ENCODE measurements at places on chromosomes 2 and 18. TPM values are rescaled to one million over a fixed set of nuclear protein-coding genes. Genes with fewer than 3 reads are reported as not detected.

DNA sequence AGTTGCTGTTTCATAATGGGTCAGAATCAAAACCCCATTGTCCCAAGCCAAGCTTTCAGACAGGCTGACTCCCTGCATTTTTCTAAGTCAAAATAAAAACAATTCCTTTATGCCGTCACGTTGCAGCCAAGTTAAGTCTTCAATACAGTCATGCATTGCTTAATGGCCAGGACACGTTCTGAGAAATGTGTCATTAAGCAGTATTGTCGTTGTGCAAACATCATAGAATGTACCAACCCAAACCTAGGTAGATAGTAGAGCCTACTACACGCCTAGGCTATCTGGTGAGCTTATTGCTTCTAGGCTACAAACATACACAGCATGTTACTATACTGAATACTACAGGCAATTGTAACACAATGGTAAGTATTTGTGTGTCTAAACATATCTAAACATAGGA is 160.4 kb upstream of the FOSL2 start:
- no peaks in the 10 kb centered on the region for H3K36me3 ChIP-seq
- H3K4me3 ChIP-seq, result no peak overlapping the region
- no peaks in the 10 kb centered on the region for H3K27me3 ChIP-seq
- H3K27ac ChIP-seq, result no peak overlapping the region
- DNase-seq, result no peak
- no peaks in the 10 kb centered on the region for H3K4me1 ChIP-seq

GRCh38 chr2:191526091-191526490 is 151.8 kb upstream of the NABP1 start:
- H3K4me3 ChIP-seq, result no peak overlapping the region
- no peaks in the 10 kb centered on the region for H3K4me1 ChIP-seq
- H3K27me3 ChIP-seq, result no peaks in the 10 kb centered on the region

DNA sequence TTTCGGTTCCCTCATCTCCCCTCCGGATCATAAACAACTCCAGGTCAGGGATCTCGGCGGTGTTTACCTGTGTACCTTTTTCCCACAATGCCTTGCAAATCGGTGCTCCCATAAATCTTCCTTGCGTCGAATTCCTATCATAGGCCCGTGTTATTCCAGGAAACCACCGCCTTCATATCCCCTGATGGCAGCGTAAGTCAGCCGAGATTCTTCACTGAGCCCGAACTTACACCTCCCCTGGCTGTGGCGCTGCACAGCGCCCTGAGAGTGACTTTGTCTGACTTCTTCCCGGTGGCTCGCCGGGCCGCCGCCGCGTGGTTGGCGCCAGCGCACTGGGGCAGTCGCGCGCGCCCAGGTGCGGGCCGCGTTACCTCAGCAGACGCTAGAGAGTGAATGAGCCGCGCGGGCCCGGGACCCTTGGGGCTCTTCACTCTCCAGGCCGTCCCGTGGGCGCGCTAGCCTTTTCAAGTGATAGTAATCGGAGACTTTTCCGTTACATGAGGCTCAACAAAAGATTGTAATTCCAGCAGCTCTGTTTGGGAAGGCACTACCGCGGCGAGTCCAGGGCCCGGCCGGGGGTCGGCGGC is 101.6 kb downstream of the SPTBN1 start:
- H3K27ac ChIP-seq, result peak overlapping the region; percentile 86
- H3K27me3 ChIP-seq, result no peaks in the 10 kb centered on the region
- H3K4me3 ChIP-seq, result peak overlapping the region; percentile 47
- DNase-seq, result peak; percentile 46
- H3K4me1 ChIP-seq, result peaks cover 47% of the 10 kb centered on the region

LTBP1 gene
- total RNA-seq, result 89.8 TPM

DNA sequence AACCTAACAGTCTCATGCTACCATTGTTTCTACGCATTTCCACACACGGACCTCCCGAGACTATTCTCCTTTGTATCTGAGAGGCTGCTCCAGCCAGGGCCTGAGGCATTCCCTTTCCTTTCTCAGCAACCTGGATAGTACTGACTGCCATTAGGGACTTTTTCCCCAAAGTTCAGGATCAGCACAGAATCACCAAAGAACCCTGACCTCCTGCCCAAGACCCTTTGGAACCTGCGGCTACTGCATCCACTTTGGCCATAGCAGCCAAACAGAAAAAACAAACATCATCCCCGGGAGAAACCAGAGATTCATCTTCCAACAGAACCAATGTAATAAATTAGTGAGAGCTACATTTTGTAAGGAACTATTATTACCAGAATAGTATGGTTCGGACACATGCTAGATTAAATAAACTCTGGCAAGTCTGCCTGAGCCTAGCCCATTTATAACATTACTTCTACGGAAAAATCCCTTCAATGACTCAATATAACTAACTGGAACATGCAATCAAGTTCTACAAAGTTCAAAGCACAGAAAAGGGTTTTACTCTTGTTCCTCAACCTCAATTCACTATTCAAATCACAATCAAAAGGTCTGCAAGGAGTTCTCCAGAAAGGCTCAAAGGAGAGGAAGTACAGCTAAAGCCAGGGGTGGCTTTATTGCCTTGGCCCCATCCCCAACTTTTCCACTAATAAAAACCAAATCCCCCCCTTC is 51.8 kb downstream of the LPIN2 start:
- peak overlapping the region; percentile 77 for H3K27ac ChIP-seq
- peaks cover 60% of the 10 kb centered on the region for H3K4me1 ChIP-seq
- no peak overlapping the region for H3K4me3 ChIP-seq
- no peaks in the 10 kb centered on the region for H3K27me3 ChIP-seq
- no peak for DNase-seq

- H3K27ac ChIP-seq, result no peak overlapping the region
- no peak for DNase-seq
- H3K4me3 ChIP-seq, result no peak overlapping the region
Observed at GRCh38 chr2:137797641-137798040, 166.6 kb upstream of the HNMT start.

DNA sequence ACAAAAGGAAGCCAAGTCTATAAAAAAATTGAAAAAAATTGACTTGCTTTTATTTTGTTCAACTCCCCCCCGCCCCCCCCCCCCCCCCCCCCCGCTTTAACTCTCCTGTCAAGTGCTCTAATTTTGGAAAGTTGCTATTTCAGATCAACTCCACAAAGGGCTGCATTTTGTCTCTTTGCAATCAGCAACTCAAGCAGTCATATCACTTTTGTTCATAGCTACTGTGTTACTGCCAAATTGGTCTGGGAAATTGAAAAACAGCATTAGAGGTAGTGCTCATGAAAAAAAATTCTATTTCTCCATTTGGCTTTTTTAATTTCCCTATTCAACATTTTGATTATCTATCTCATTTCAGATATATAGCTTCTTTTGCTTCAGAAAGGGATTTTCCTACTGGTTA is 531.8 kb downstream of the LRP1B start:
- no peak overlapping the region for H3K27ac ChIP-seq
- no peak overlapping the region for H3K4me3 ChIP-seq
- DNase-seq, result no peak
- no peaks in the 10 kb centered on the region for H3K36me3 ChIP-seq

DNA sequence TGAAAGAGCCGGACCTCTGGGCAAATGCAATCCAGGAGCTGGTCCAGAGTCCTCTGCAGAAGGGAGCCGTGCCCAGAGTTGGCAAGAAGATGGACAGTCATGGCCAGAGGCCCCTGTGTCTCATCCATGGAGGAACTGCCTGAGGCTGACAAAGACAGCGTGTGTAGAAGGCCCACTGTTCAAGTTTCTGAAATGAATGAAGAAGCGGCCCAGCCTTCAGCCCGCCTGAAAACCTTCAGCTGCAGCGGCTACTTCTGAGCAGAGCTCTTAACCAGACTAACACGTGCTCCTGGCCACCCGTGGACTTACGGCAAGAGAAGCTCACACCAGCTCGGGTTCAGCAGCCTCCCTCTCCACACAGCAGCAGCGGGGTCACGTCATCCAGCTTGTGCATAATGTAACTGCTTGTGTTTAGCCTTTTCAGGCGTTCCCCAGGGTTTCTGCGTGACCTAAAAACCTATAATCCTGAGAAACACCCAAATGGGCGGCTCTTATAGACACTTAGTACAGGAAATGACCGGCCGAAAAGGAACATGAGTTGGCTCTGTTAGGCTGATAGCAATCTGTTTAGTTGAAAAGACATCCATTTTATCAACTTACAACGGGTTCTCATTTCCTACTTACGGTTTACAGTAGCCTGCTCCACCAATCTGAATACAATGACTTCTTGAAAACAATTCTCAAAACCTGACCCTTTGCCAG is at the start of gene FAM124B:
Gene FAM124B, minus strand, starts transcription at position 467 of the 702 bp plus-strand sequence. Its CDS starts 339 bp downstream, at position 128.
- H3K27me3 ChIP-seq, result no peaks in the 10 kb centered on the region
- no peak within 1 kb of the TSS for H3K27ac ChIP-seq
- peak; percentile 32 for DNase-seq
- H3K36me3 ChIP-seq, result no peaks in the 10 kb centered on the region
- peak within 1 kb of the TSS; percentile 23 for H3K4me3 ChIP-seq

DNA sequence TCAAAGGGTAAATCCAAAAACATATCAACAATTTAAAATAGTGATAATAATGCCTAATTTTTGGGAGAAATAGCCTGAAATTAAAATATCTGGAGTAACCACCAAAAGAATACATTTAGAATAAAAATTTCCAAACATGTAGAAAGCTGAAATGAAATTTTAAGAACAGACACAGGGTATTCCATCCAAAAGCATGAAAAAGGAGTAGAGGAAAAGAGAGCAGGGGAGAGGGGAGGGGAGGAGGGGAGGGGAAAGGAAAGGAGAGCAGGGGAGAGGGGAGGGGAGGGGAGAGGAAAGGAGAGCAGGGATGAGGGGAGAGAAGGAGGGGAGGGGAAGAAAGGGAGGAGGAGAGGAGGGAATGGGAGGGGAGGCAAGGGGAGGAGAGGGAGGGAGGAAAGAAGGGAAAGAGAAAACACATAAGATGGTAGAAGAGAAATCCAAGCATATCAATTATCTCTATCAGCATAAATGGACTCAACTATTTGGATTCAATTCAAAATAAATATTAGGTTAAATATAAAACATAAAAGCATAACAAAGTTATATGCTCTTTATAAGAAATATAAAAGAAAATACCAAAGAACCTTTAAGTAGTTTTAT is 141.1 kb downstream of the ZNF385B start:
- no peaks in the 10 kb centered on the region for H3K4me1 ChIP-seq
- no peak overlapping the region for H3K27ac ChIP-seq
- no peak overlapping the region for H3K4me3 ChIP-seq
- H3K27me3 ChIP-seq, result no peaks in the 10 kb centered on the region
- no peak for DNase-seq

GRCh38 chr2:127106457-127106990 is 430 bp downstream of the BIN1 start:
- no peaks in the 10 kb centered on the region for H3K36me3 ChIP-seq
- H3K4me1 ChIP-seq, result peaks cover 56% of the 10 kb centered on the region
- H3K4me3 ChIP-seq, result peak overlapping the region; percentile 61

DNA sequence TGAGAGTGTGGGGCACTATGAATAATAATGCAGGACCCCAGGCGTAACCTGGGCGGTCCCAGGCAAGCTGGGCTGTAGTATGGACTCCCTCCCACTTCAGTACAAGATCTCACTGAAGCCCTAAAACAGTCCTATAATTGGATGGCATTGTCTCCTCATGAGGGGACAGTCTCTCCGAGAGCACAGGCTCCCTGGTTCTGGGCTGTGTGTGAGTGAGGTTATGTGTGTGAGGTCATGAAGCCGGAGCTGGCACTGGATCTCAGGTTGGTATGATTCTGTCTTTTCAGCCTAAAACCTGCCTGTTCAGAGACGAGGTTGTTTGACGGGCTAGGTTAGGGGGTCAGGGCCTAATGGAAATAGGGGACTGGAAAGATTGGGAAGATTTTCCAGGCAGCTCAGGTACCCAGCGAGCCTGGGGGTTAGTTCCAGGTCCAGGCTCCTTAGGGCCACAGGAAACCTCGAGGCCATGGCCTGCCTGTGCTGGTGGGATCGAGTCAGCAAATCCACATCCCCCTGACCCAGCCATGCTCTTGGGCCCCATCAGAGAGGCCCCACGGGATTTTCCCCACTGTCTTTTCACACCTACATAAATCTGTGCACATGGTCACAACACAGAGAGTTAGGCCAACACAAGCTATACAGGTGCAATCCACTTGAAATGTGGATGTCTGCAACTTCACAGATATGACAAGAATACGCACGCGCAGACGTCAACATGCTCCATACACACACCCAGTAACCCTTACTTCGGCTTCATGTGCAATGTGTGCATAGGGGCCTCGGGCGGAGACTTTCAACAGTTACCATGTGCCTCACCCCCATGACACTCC is 94.8 kb downstream of the INHBB start:
- H3K36me3 ChIP-seq, result no peaks in the 10 kb centered on the region
- peaks cover 78% of the 10 kb centered on the region for H3K27me3 ChIP-seq
- no peak for DNase-seq
- no peak overlapping the region for H3K27ac ChIP-seq
- no peak overlapping the region for H3K4me3 ChIP-seq

PSTPIP2 gene
- total RNA-seq, result 5.4 TPM

DNA sequence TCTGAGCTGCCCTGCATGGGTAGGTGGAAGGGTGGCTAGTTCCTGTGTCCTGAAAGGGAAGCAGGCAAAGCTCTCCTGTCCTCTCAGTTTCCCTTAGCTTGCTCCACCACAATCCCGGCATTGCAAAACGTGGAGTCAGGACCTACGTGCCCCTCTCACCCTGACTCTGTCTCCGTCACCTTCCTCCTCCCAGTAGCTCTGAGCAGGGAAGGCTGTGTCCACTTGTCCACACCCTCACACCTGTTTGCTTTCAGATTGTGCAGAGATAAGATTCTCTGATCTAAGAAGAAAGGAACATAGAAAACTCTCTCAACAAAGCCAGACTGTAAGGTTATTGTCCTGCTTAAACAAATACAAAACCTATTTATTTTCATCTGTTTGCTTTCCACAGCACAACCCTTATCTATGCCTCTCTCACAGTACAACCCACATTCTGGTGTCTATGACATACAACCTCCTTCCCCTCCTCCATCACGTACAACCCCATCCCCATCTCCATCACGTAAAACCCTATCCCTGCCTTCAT is 79.0 kb downstream of the ALPK2 start:
- no peaks in the 10 kb centered on the region for H3K27me3 ChIP-seq
- DNase-seq, result no peak
- no peak overlapping the region for H3K4me3 ChIP-seq
- H3K4me1 ChIP-seq, result no peaks in the 10 kb centered on the region

- H3K4me3 ChIP-seq, result peak overlapping the region; percentile 80
- peaks cover 21% of the 10 kb centered on the region for H3K4me1 ChIP-seq
- no peaks in the 10 kb centered on the region for H3K27me3 ChIP-seq
- peak; percentile 64 for DNase-seq
Observed at GRCh38 chr2:197453914-197454398, 604 bp downstream of the COQ10B start.

REL gene
- total RNA-seq, result 13.5 TPM

GRCh38 chr2:218985021-218985324 is at the start of gene FEV:
FEV (minus strand) TSS chr2:218985184; CDS start chr2:218985075, 109 bp downstream.
- peaks cover 97% of the 10 kb centered on the region for H3K27me3 ChIP-seq
- H3K36me3 ChIP-seq, result no peaks in the 10 kb centered on the region
- peaks cover 33% of the 10 kb centered on the region for H3K4me1 ChIP-seq
- no peak within 1 kb of the TSS for H3K27ac ChIP-seq
- H3K4me3 ChIP-seq, result peak within 1 kb of the TSS; percentile 17

SLC4A3 gene
- total RNA-seq, result 3.6 TPM

- no peak for DNase-seq
- no peak overlapping the region for H3K27ac ChIP-seq
- no peaks in the 10 kb centered on the region for H3K36me3 ChIP-seq
- H3K4me3 ChIP-seq, result no peak overlapping the region
Observed at GRCh38 chr2:53397085-53397484, 370.5 kb upstream of the CHAC2 start.

GRCh38 chr2:8314063-8314462 is 367.8 kb upstream of the ID2 start:
- H3K36me3 ChIP-seq, result no peaks in the 10 kb centered on the region
- no peak overlapping the region for H3K4me3 ChIP-seq
- H3K27ac ChIP-seq, result no peak overlapping the region
- no peaks in the 10 kb centered on the region for H3K27me3 ChIP-seq
- no peaks in the 10 kb centered on the region for H3K4me1 ChIP-seq

NCKAP1 gene
- 114 TPM for total RNA-seq

Data from tibial nerve (tissue), 4 donors.